ENCODE measurements at places on chromosomes 6 and 20.
A peak's percentile ranks its signal among the peaks of the same experiment; 100 is the strongest.

- no peak for DNase-seq
Measured at GRCh38 chr6:34508425-34508824, 42.5 kb downstream of the PACSIN1 start.

DNA sequence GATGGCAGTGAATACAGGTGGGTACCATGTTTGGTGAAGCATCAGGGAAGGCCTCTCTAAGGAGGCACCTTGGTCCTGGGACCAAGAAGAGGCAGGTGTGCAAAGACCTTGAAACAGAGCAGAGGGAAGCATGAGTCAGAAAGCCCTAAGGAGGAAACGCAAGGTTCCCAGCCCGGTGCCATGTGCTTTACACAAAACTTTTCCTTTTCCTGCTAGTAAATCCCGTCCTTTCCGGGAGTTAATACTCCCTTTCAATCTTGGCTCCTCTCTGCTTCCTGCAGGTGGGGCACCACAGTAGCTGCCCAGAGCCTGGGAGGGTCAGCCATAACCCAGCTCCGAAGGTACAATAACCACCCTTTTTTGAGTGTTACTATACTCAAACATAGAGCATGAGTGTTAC, 19.4 kb upstream of the SLC23A2 start:
- no peak for DNase-seq

DNA sequence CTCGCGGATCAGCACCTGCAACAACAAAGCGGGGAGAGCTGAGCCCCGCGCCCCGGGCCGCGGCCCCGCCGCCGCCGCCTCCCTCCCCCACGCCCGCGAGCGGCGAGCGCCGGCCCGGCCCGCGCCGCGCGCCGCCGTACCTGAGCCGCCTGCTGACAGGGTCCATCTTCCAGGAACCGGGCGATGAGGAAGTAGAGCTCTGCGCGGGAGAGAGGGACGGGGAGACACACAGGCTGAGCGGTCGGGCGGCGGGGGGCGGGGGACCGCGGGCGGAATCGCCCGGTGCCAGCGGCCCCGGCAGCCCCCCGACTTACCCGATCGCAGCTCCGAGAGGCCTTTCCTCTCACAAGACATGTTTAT, 359 bp downstream of the PHIP start:
- peak; percentile 84 for DNase-seq

- peak; percentile 74 for DNase-seq
Measured at GRCh38 chr6:27630727-27631608, 158.1 kb upstream of the ZNF184 start.
